Panc1 (cell line): ENCODE measurements at places on chromosomes 1 and 21.

DNA sequence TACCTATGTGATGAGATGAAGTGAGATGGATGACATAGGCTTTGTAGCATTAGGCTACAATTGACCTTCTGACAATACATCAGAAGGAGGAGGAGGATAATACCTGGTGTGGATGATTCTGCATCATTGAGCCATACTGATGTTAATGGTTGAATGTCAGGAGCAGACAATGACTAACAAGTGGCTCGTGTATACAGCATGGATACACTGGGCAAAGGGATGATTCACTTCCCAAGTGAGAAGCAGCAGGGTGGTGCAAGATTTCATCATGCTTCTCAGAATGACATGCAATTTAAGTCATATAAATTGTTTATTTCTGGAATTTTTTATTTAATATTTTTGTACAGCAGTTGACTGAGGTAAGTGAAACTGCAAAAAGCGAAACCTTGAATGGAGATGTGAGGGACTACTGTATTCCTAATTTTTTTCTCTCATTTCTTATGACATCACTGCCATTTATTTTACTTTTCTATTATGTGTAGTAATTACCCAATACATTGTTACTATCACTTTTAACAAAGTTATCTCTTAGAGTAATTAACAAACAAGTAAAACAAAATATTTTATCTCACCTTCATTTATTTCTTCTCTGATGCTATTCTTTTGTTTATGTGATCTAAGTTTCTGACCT lies 34.4 kb upstream of the COP1 start:
- no peak overlapping the region for H3K27ac ChIP-seq
- H3K36me3 ChIP-seq, result no peaks in the 10 kb centered on the region
- no peaks in the 10 kb centered on the region; the same call in 1 of the 2 replicates for H3K27me3 ChIP-seq
- DNase-seq, result peak; percentile 43
- no peaks in the 10 kb centered on the region for H3K4me1 ChIP-seq
- H3K4me3 ChIP-seq, result 0 out of 2 replicates have a peak overlapping the region, but pooled peaks have one; percentile 5

DNA sequence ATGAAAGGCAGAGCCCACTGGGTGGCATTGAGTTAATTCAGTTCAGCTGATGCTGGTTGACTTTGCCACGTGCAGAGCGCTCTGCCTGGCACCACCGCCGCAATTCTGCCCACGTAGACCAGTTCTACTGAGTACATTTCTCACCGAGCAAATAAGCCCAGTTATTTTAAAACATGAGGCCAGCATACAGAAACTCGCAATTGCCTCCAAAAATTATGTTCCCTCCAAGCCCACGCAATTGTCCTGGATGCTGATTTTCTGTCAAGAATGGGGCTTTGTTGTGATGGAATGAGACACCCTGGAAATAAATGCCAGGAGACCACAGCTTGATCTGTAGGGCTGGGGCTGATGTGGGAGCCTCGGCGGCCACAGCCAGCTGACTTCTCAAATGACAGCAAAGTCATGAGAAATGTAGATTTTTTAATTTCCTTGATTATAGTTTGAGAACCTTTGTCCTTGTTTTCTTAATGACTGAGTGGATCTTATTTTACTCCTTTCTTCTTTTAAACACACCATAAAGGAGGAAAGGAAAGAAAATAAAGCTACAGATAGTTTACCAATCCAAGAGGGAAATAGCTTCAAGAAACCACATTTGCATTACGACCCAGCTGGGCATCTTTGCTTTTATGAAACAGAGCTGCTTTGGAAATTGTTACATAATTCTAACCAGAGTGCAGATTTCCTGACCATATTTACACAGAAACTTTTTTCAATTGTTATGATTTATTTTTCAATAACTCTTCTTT lies 11.6 kb upstream of the PARP1 start:
- H3K27me3 ChIP-seq, result no peaks in the 10 kb centered on the region
- H3K27ac ChIP-seq, result no peak overlapping the region
- no peak overlapping the region for H3K4me3 ChIP-seq
- H3K36me3 ChIP-seq, result no peaks in the 10 kb centered on the region
- no peaks in the 10 kb centered on the region for H3K4me1 ChIP-seq
- DNase-seq, result no peak

DNA sequence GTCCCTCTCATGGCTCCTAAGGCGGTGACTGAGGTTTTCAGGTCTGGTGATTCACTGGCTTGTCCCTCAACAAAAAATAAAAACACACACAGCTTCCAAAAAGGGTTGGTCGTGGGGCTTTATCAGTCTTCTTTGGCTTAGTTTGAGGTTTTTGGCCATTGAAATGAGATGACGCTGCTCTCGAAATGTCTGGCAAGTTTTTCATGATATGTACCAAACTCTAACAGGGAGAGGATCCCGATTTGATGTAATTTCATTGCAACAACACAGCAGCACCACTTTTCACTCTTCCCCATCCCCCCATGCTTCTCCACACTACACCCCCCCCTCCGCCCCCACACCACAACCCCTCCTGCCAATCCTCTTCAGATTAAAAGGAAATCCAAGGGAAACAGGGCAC lies 187.1 kb upstream of the NFIA start:
- DNase-seq, result no peak
- no peak overlapping the region for H3K27ac ChIP-seq
- H3K4me1 ChIP-seq, result no peaks in the 10 kb centered on the region
- H3K27me3 ChIP-seq, result peaks cover 9% of the 10 kb centered on the region

- H3K27me3 ChIP-seq, result no peaks in the 10 kb centered on the region
- no peaks in the 10 kb centered on the region for H3K4me1 ChIP-seq
- peaks cover 2% of the 10 kb centered on the region for H3K36me3 ChIP-seq
- no peak overlapping the region for H3K27ac ChIP-seq
- no peak for DNase-seq
These were observed 20.1 kb downstream of the NPHP4 start for GRCh38 chr1:5972198-5972520.

DNA sequence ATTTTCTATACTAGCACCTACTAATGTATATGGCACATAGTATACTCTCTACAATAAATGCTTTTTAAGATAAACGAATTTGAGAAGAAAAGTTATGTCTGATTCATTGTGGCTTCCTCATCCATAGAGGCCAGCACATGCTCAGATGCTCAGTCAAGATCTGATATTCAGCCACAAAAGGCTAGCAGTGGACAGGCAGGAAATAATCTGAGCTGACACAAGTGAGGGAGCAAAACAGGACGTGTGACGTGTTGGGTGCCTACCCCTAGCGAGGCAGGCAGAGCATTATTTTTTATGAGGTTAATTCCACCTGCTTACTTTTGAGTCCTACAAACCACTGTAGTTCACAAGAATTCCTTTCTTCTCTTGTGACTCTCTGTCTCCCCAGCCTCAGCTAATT lies 550.9 kb downstream of the SMYD3 start:
- no peaks in the 10 kb centered on the region; the same call in 1 of the 2 replicates for H3K4me1 ChIP-seq
- H3K36me3 ChIP-seq, result no peaks in the 10 kb centered on the region
- no peak overlapping the region for H3K4me3 ChIP-seq
- H3K27ac ChIP-seq, result no peak overlapping the region
- no peaks in the 10 kb centered on the region for H3K27me3 ChIP-seq

DNA sequence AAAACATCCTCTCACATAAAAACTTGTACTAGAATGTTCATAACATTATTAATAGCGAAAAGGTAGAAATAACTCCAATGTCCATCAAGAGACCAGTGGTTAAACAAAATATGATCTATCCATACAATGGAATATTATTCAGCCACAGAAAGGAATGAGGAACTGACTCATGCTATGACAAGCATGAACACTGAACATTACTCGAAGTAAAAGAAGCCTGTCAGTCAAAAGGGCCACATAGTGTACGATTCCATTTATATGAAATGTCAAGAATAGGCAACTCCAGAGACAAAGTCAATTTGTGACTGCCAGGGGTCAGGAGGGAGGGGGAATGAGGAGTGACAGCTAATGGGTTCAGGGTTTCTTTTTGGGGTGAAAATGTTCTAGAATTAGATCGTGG lies 2.3 kb downstream of the VPS26C start:
- H3K4me1 ChIP-seq, result peaks cover 27% of the 10 kb centered on the region
- no peak overlapping the region for H3K4me3 ChIP-seq
- peaks cover 2% of the 10 kb centered on the region; the same call in 1 of the 2 replicates for H3K36me3 ChIP-seq
- DNase-seq, result no peak

DNA sequence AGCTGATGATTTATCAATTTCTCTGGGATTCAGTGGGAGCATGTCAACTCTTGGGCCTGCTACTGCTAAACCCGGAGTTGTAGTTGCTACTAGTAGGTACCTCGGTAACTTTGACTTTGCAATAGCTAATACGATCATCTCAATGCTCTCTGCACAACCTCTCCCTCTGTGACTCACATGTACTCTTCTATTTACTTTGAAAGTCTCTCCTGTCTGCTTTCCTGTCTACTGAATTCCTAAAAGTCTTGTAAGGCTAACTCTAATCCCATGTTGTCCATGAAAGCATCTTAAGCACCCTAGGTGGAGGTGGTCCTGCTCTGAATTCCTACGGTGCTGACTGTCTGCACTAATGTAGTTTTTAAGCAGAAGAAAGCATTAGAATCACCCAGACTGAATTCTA lies 29.3 kb downstream of the SLC9C2 start:
- H3K36me3 ChIP-seq, result no peaks in the 10 kb centered on the region
- no peak overlapping the region for H3K27ac ChIP-seq
- no peaks in the 10 kb centered on the region for H3K4me1 ChIP-seq
- H3K27me3 ChIP-seq, result peaks cover 2% of the 10 kb centered on the region; the same call in 1 of the 2 replicates
- H3K4me3 ChIP-seq, result no peak overlapping the region
- no peak for DNase-seq

- H3K27me3 ChIP-seq, result no peaks in the 10 kb centered on the region
- no peaks in the 10 kb centered on the region for H3K4me1 ChIP-seq
- no peak for DNase-seq
These were observed 68.7 kb downstream of the ADAMTS1 start for GRCh38 chr21:26776310-26777021.

DNA sequence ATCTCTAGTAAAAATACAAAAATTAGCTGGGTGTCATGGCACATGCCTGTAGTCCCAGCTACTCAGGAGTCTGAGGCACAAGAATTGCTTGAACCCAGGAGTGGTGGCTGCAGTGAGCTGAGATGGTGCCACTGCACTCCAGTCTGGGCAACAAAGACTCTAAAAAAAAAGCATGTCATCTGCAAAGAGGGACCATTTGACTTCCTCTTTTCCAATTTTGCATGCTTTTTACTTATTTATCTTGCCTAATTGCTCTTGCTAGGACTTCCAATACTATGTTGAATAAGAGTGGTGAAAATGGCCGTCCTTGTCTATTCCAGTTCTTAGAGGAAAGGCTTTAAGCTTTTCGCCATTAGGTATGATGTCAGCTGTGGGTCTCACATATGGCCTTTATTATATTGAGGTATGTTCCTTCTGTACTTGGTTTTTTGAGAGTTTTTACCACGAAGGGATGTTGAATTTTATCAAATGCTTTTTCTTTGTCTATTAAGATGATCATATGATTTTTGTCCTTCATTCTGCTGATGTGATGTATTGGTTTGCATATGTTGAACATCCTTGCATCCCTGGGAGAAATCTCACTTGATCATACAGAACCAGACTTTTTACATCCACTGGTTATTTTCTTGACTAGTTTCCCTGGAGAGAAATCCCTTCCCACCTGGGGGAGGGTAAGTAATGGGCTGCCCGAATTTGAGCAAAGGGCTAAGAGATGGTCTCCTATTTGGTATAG lies 17.0 kb upstream of the RAP1GAP start:
- H3K4me1 ChIP-seq, result no peaks in the 10 kb centered on the region
- H3K36me3 ChIP-seq, result 0 out of 2 replicates have a peak, but pooled peaks cover 10% of the 10 kb centered on the region
- H3K27ac ChIP-seq, result no peak overlapping the region
- H3K27me3 ChIP-seq, result no peaks in the 10 kb centered on the region
- no peak for DNase-seq

- H3K4me3 ChIP-seq, result no peak overlapping the region
- H3K36me3 ChIP-seq, result no peaks in the 10 kb centered on the region
- H3K4me1 ChIP-seq, result no peaks in the 10 kb centered on the region
- peaks cover 5% of the 10 kb centered on the region; the same call in 1 of the 2 replicates for H3K27me3 ChIP-seq
These were observed 16.9 kb upstream of the TDRD10 start for GRCh38 chr1:154485106-154485505.

GRCh38 chr21:14943616-14944015 lies 121.2 kb downstream of the NRIP1 start:
- no peak overlapping the region for H3K27ac ChIP-seq
- no peaks in the 10 kb centered on the region for H3K36me3 ChIP-seq
- DNase-seq, result no peak
- no peaks in the 10 kb centered on the region for H3K27me3 ChIP-seq
- H3K4me3 ChIP-seq, result no peak overlapping the region
- H3K4me1 ChIP-seq, result no peaks in the 10 kb centered on the region

DNA sequence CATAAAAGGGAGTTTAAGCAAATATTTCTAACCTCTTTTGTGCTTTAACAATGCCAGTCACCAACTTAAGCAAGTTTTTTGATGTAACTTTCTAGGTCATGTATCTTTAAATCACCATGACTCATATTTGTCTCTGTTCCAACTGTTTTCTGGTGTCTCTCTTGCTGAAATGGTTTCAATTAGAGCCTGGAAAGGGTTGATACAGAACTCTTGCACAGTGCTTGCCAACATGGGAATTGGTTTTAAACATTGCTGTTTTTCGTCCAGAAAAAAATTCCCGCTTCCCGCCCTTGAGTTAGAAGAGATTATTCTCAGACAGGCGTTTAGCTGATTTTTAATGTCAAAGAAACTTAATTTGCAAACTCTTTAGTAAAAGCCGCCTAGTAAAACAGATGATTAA lies 46.4 kb upstream of the SLC22A15 start:
- DNase-seq, result no peak
- H3K36me3 ChIP-seq, result no peaks in the 10 kb centered on the region
- no peaks in the 10 kb centered on the region for H3K27me3 ChIP-seq
- H3K4me1 ChIP-seq, result no peaks in the 10 kb centered on the region
- no peak overlapping the region for H3K4me3 ChIP-seq

DNA sequence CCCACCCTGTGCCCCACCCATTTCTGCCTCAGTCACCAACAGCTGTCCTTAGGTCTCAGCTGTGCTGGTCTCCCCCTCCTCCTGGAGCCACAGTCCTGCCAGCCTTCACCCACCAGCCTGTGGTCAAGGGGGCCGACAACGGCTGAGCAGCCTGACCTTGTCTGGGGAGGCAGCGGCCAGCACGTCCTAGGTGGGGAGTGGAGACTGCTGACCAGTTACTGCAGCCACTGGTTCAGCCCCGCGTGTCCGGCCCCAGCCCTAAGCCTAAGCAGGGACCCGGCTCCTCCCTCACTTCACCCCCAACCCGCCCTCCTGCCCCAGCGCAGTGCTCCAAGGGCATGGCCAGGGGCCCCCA lies 79.2 kb downstream of the MORN1 start:
- H3K27ac ChIP-seq, result peak overlapping the region; percentile 88
- H3K4me3 ChIP-seq, result no peak overlapping the region
- peaks cover 67% of the 10 kb centered on the region for H3K4me1 ChIP-seq
- no peaks in the 10 kb centered on the region; the same call in 1 of the 2 replicates for H3K36me3 ChIP-seq
- DNase-seq, result no peak

- no peak overlapping the region for H3K27ac ChIP-seq
- H3K4me3 ChIP-seq, result no peak overlapping the region
- H3K27me3 ChIP-seq, result peaks cover 3% of the 10 kb centered on the region; the same call in 1 of the 2 replicates
- no peak for DNase-seq
- no peaks in the 10 kb centered on the region for H3K36me3 ChIP-seq
These were observed 412.2 kb downstream of the KIF26B start for GRCh38 chr1:245566952-245567351.

DNA sequence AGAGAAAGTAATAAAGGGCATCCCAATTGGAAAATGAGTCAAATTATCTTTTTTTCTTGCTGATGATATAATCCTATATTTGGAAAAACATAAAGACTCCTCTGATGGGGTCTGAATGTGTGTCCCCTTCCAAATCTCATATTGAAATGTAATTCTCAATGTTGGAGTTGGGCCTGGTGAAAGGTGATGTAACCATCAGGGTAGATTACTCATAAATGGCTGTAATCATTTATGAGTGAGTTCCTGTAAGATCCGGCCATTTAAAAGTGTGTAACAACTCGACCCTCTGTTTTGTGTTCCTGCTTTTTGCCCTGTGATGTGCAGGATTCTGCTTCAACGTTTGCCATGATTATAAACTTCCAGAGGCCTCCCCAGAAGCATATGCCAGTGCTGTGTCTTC lies 44.3 kb upstream of the MAP1LC3C start:
- no peaks in the 10 kb centered on the region for H3K4me1 ChIP-seq
- DNase-seq, result no peak
- no peak overlapping the region for H3K4me3 ChIP-seq
